Posterior vena cava (tissue), 2 donors: ENCODE measurements at places on chromosomes 5 and 9. TPM values are rescaled to one million over a fixed set of nuclear protein-coding genes. Genes with fewer than 3 reads are reported as not detected.

Gene NR2F1-AS1
- total RNA-seq = 19.7 TPM

Gene GDA
- not detected for total RNA-seq

Gene CER1
- not detected for total RNA-seq

Gene PRDM9
- total RNA-seq = not detected

Gene BRINP1
- total RNA-seq = 0.86 TPM

Gene ABCA2
- 30.8 TPM for total RNA-seq

Gene APBA1
- 9.2 TPM for total RNA-seq

Gene ACOT12
- 0.14 TPM for total RNA-seq

Gene HAPLN1
- total RNA-seq = 0.14 TPM

Gene IL6ST
- total RNA-seq = 359 TPM

Gene FAM53C
- total RNA-seq = 18.7 TPM

Gene PCDHA9
- 0.14 TPM for total RNA-seq

Gene IL3
- total RNA-seq = not detected

Gene FAM169A
- 0.43 TPM for total RNA-seq

Gene COL23A1
- total RNA-seq = 3.0 TPM

Gene GABRA1
- total RNA-seq = not detected

Gene CDH12
- total RNA-seq = not detected

Gene BARHL1
- total RNA-seq = not detected

Gene DNM1
- 19.0 TPM for total RNA-seq

Gene RELL2
- total RNA-seq = 2.5 TPM

Gene PCDHB2
- 2.3 TPM for total RNA-seq

Gene ECSCR
- total RNA-seq = 39.7 TPM

Gene FAM200C
- 4.1 TPM for total RNA-seq

Gene SPATA31A3
- total RNA-seq = not detected

Gene GAS1
- 160 TPM for total RNA-seq

Gene PCDHAC2
- total RNA-seq = 0.32 TPM

Gene ANKRD20A1
- total RNA-seq = 2.0 TPM

Gene CARD9
- 3.1 TPM for total RNA-seq

Gene KCNV2
- total RNA-seq = not detected

Gene TMEM215
- not detected for total RNA-seq

Gene DRD1
- 0.29 TPM for total RNA-seq

Gene TRPM6
- total RNA-seq = 1.0 TPM

Gene TAF11L10
- total RNA-seq = not detected

Gene IPO11
- total RNA-seq = 29.8 TPM

Gene SPATA31C1
- not detected for total RNA-seq

Gene MEF2C
- total RNA-seq = 86.7 TPM

Gene TMEFF1
- 0.37 TPM for total RNA-seq

Gene OR1Q1
- not detected for total RNA-seq

Gene ST8SIA4
- total RNA-seq = 13.6 TPM

Gene NIM1K
- total RNA-seq = 0.83 TPM

Gene TLX3
- total RNA-seq = not detected

Gene VCAN
- 453 TPM for total RNA-seq

Gene MARCHF3
- total RNA-seq = 22.8 TPM

Gene HMMR
- 0.32 TPM for total RNA-seq

Gene OCLN
- 1.9 TPM for total RNA-seq

Gene TMED7
- 98.9 TPM for total RNA-seq

Gene SPINK6
- total RNA-seq = not detected

Gene ENDOG
- 15.8 TPM for total RNA-seq
